Cerebellum (tissue), 4 donors: ENCODE measurements at places on chromosomes 12 and 14. TPM values are rescaled to one million over a fixed set of nuclear protein-coding genes. Genes with fewer than 3 reads are reported as not detected.

- no peak for DNase-seq
Measured at GRCh38 chr14:42378880-42379279, 772.2 kb downstream of the LRFN5 start.

GRCh38 chr14:99968191-99968920 lies 96.9 kb upstream of the EVL start:
- no peak for DNase-seq

- peak; percentile 93 for DNase-seq
Measured at GRCh38 chr14:96038920-96039632, at the start of gene C14orf132. Gene C14orf132 (plus strand): TSS chr14:96039362. CDS start chr14:96039501, 139 bp downstream.

- no peak for DNase-seq
Measured at GRCh38 chr14:54105406-54105805, 148.8 kb upstream of the BMP4 start.

DNA sequence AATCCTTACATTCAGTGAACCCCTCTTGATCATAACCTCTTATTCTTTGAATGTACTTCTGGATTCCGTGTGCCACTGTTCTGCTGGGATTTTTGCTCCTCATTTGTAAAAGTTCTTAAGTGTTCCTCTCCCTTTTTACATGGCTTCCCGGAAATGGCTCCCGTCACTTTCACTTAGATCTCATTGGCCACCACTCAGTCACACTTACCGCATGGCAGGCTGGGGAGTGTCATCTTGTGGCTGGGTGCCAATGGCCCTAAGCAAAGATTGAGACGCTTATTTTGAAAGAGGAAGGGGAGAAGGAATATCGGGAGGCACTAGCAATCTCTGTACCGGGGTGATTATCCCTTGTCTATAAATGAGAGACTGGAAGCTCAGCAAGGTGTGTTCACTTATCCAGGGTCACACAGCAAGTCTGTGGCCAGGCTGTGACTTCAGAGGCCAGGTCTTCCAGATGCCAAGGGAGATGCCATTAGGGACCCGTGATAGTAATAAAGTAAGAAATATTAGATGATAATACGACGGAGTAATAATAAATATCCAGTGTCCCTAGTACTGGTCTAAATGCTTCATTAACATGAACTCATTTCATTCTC lies 68.8 kb downstream of the RNFT2 start:
- no peak for DNase-seq

GRCh38 chr14:104939666-104940410 lies 15.2 kb downstream of the PLD4 start:
- no peak for DNase-seq

DNA sequence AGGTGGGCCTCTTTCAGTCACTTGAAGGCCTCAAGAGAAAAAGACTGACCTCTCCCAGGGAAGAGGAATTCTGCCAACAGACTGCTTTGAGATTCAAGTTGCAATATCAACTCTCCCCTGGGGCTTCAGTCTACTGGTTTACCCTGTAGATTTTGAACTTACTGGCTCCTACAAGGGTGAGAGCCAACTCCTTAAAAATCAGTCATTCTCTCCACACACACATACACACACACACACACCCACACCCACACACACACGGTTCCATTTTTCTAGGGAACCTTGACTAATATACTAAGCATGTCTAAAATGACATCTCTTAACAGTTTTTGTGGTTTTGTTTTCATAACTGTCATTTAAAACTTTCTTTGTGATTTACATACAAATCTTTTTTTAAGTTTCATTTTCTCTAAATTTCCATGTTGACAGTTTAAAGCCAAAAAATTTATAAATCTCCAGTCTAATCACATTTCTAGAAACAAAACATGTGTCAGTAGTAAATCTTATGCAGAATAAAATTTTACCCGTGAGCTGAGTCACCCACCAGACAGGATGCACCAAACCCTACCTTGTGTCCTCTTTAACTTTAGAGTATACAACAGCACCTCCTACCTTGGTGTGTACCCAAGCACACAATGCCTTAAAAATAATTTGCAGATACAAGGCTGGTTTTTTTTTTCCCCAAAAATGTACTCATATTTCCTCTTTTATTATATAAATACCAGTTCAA lies 394.6 kb downstream of the AEBP2 start:
- DNase-seq = no peak

The KRT3 gene
- not detected for total RNA-seq

The KLHDC2 gene
- total RNA-seq = 95.6 TPM

The TAS2R20 gene
- 19.2 TPM for total RNA-seq
